T-helper 2 cell treated with Interferon-gamma antibody and Interleukin-4, amounts not matched to agents 5 μg/mL and 100 μg/mL, for 36 hours (primary cell): ENCODE measurements at places on chromosomes 5 and 9.

- no peaks in the 10 kb centered on the region for H3K36me3 ChIP-seq
- H3K27ac ChIP-seq: no peak overlapping the region
- H3K4me1 ChIP-seq: no peaks in the 10 kb centered on the region
- DNase-seq: no peak
- no peaks in the 10 kb centered on the region for H3K27me3 ChIP-seq
- no peak overlapping the region for H3K4me3 ChIP-seq
Observed at GRCh38 chr5:105929858-105930257, 1740.9 kb downstream of the EFNA5 start.

DNA sequence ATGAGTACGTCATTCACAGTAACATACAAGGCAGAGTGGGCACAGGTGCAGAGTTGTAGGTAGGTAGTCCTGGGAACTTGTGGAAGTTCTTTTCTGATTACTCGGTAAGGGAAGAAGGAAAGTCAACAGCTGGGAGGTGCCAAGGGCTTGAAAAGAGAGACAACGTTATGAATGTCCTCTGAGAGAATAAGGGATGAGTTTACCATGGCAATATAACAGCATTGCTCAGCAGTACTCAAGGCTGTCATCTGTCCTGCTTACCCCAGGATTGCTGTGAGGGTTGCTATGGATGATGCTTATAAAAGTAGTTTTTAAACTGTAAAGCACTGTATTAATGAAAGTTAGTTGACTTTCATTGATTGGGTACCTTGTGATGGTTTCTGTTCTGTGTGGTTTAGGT, 369.1 kb upstream of the SGCD start:
- peaks cover 3% of the 10 kb centered on the region for H3K4me1 ChIP-seq
- no peaks in the 10 kb centered on the region for H3K36me3 ChIP-seq
- H3K4me3 ChIP-seq: no peak overlapping the region
- peaks cover 2% of the 10 kb centered on the region for H3K27me3 ChIP-seq

- H3K36me3 ChIP-seq: no peaks in the 10 kb centered on the region
- H3K27me3 ChIP-seq: peaks cover 4% of the 10 kb centered on the region
- H3K4me3 ChIP-seq: no peak overlapping the region
- H3K4me1 ChIP-seq: no peaks in the 10 kb centered on the region
- no peak overlapping the region for H3K27ac ChIP-seq
Observed at GRCh38 chr5:68771732-68772131, 322.1 kb upstream of the SLC30A5 start.

DNA sequence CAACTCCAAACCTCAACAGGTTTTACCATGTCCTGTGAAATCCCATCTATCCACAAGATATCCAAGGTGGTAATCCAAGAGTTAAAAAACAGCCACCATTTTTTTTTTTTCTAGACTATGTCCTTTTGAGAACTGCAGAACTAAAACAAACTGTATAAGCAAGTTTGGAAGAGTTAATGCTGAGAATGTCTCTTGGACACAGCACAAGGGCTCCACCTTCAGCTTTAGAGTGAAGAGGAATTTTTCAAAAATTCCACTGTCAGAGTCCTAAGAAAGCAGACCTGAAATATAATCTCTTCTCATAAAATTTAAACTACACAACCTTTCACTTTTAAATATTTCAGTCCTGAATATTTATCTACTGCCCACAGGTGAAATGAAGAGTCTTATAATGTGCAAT, 167.8 kb upstream of the CCNG1 start:
- no peak overlapping the region for H3K4me3 ChIP-seq
- no peaks in the 10 kb centered on the region for H3K27me3 ChIP-seq
- H3K36me3 ChIP-seq: no peaks in the 10 kb centered on the region
- no peak for DNase-seq

GRCh38 chr5:68839019-68839552, 254.7 kb upstream of the SLC30A5 start:
- H3K27ac ChIP-seq: no peak overlapping the region
- H3K27me3 ChIP-seq: peaks cover 5% of the 10 kb centered on the region
- H3K4me1 ChIP-seq: peaks cover 3% of the 10 kb centered on the region
- H3K4me3 ChIP-seq: no peak overlapping the region
- no peaks in the 10 kb centered on the region for H3K36me3 ChIP-seq
- no peak for DNase-seq

GRCh38 chr9:125825762-125826161, 78.6 kb downstream of the PBX3 start:
- peaks cover 1% of the 10 kb centered on the region for H3K36me3 ChIP-seq
- peaks cover 24% of the 10 kb centered on the region for H3K4me1 ChIP-seq

DNA sequence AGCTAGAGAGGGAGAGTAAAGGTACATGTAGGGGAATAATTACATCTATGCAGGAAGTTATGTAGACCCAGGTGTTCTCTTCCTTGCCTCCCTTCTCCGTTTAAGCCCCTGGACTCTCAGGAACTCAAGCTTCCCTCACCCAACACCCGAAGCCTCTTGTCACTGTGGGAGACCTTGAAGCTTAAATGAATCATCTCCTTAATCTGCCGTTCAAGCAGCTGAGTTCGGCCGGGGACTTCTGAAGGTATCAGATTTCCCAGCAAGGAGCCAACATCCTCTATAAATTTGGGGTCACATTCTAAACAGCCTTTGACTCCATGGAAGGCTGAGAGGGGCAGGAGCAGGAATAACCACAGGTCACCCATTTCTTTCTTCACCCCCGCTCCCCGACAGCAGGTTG, 412 bp downstream of the IZUMO3 start:
- no peaks in the 10 kb centered on the region for H3K36me3 ChIP-seq
- H3K4me1 ChIP-seq: no peaks in the 10 kb centered on the region
- no peaks in the 10 kb centered on the region for H3K27me3 ChIP-seq
- H3K27ac ChIP-seq: no peak overlapping the region

DNA sequence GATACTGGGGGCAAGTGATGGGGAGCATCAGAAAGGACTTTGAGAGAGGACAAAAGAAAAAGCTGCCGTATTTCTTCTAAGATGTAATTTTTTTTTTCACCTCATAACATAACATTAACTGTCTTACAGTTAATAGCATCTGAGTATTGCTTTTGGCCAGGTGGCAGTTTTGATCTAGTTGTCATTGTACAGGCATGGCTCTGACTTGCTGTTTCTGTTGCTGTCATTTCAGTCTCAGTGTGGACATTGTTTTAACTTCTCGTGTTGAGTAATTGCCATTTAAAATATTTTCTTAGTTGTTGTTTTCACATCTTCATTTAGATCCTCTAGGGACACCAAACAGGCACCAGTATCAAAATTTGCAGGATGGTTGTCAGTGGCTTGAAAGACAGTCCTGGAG, 12.4 kb downstream of the SMAD5 start:
- H3K36me3 ChIP-seq: no peaks in the 10 kb centered on the region
- no peak overlapping the region for H3K27ac ChIP-seq
- peaks cover 1% of the 10 kb centered on the region for H3K4me1 ChIP-seq

- no peak overlapping the region for H3K27ac ChIP-seq
- H3K36me3 ChIP-seq: no peaks in the 10 kb centered on the region
Observed at GRCh38 chr9:112905084-112905483, 14.4 kb upstream of the SLC46A2 start.

- H3K4me1 ChIP-seq: peaks cover 18% of the 10 kb centered on the region
- DNase-seq: no peak
- no peak overlapping the region for H3K27ac ChIP-seq
- no peak overlapping the region for H3K4me3 ChIP-seq
- no peaks in the 10 kb centered on the region for H3K27me3 ChIP-seq
Observed at GRCh38 chr5:132681983-132682382, 8.2 kb downstream of the IL4 start.

- DNase-seq: no peak
- H3K4me3 ChIP-seq: no peak overlapping the region
- H3K27ac ChIP-seq: no peak overlapping the region
- peaks cover 8% of the 10 kb centered on the region for H3K27me3 ChIP-seq
Observed at GRCh38 chr9:111836311-111836710, 41.6 kb upstream of the SHOC1 start.

DNA sequence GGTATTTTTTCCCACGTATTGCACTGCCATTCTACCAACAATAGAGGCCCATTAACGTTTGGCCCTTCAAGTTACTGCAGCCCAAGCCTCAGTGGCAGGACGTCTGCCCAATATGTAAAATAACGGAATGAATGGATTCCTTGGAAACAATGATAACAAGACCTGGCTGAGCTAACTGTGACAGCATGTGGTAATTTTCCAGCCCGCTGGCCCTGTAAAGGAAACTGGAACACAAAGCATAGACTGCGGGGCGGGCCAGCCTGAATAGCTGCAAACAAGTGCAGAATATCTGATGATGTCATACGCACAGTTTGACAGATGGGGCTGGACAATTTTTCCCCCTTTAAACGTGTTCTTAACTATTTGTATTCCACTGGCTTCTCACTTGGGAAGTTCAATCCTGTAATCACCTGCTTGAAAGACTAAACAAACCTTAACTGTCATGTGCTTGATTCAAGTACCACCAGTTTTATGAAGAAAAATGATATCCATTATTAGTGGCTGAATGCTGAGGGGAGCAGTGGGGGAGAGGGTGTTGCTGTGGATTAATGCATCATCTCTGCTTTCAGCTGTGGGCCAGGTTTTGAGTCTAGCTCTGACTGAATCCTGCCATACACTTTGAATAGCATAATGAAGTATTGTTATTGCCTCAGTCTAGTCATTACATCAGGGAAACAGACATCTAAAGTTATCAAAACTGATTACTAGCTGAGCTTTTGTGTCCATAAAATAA, 323.9 kb downstream of the TMEM161B start:
- DNase-seq: no peak
- no peaks in the 10 kb centered on the region for H3K36me3 ChIP-seq
- no peak overlapping the region for H3K27ac ChIP-seq
- H3K4me1 ChIP-seq: no peaks in the 10 kb centered on the region
- no peak overlapping the region for H3K4me3 ChIP-seq
- no peaks in the 10 kb centered on the region for H3K27me3 ChIP-seq

- no peaks in the 10 kb centered on the region for H3K27me3 ChIP-seq
- no peak for DNase-seq
- peak overlapping the region; percentile 83 for H3K27ac ChIP-seq
- no peaks in the 10 kb centered on the region for H3K36me3 ChIP-seq
Observed at GRCh38 chr9:72527801-72528195, 6.4 kb downstream of the TMC1 start.

DNA sequence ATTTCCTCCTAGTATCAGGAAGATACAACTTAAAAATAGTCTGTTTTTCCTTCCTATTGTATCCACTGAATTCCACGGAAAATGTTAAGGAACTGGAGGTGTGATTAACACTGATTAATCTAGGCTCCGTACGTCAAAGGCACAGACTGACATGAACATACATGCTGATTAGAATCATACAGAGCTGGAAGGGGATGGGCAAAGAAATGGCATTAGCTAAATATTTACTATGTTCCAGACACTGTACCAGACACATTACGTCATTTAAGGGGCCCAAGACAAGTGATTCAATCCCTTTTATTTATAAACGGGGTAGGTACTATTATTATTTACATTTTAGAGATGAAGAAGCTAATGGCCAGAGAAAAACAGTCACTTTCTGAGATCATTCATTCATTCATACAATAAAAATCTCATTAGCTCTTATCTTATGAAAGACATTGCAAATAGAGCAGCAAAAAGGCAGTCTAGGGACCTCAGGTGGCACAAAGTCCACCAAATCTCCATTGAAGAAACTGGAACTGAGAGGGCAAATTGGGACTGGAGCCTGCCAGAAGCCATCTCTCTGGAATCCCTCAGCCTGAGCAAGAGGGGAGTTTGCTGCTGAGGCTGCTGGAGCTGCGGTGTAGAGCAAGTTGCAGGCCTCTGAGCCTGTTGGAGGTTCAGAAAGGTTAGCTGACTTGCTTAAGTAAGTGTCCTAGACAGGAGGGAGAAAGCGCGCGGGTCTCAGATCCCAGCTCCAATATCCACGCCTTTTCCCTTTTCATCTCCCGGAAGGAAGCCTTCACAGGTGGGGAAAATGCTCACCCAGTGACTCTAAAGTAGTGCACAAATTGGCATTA, 1.6 kb upstream of the TGFBR1 start:
- peak overlapping the region; percentile 92 for H3K27ac ChIP-seq
- peak overlapping the region; percentile 87 for H3K4me3 ChIP-seq
- DNase-seq: no peak
- H3K4me1 ChIP-seq: peaks cover 50% of the 10 kb centered on the region
- peaks cover 2% of the 10 kb centered on the region for H3K27me3 ChIP-seq

GRCh38 chr5:136114414-136115125, 18.1 kb upstream of the SMAD5 start:
- no peak overlapping the region for H3K27ac ChIP-seq
- peaks cover 18% of the 10 kb centered on the region for H3K27me3 ChIP-seq
- H3K36me3 ChIP-seq: no peaks in the 10 kb centered on the region
- H3K4me1 ChIP-seq: no peaks in the 10 kb centered on the region

- H3K4me3 ChIP-seq: no peak overlapping the region
- H3K4me1 ChIP-seq: no peaks in the 10 kb centered on the region
- no peak overlapping the region for H3K27ac ChIP-seq
- DNase-seq: no peak
Observed at GRCh38 chr9:127873886-127874285, 3.6 kb downstream of the AK1 start.

GRCh38 chr9:13613296-13613695, 333.8 kb upstream of the MPDZ start:
- no peaks in the 10 kb centered on the region for H3K36me3 ChIP-seq
- DNase-seq: no peak
- no peak overlapping the region for H3K27ac ChIP-seq

- peaks cover 2% of the 10 kb centered on the region for H3K27me3 ChIP-seq
- H3K4me3 ChIP-seq: no peak overlapping the region
- H3K36me3 ChIP-seq: no peaks in the 10 kb centered on the region
- no peaks in the 10 kb centered on the region for H3K4me1 ChIP-seq
- no peak overlapping the region for H3K27ac ChIP-seq
Observed at GRCh38 chr9:34512131-34513078, 10.4 kb downstream of the ENHO start.

DNA sequence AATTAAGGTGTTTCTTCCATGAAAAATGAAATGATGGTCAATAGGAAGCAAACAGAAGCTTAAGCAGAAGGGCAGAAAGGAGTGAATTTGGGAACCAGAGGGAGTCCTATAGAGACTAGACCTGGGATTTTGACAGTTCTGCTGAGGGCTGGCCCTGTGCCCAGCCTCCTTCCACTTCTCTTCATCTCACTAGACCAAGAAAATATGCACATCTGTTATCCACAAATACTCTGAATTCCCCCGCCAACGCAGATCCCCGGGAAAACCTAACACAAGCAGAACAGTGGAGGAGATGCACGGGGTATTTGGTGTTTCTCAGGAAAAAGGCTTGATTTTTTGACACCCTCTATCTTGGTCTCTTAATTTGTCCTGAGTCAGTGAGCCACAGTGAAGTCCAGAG, 22.7 kb downstream of the GRIA1 start:
- no peaks in the 10 kb centered on the region for H3K27me3 ChIP-seq
- no peak overlapping the region for H3K4me3 ChIP-seq
- no peaks in the 10 kb centered on the region for H3K4me1 ChIP-seq
- no peak overlapping the region for H3K27ac ChIP-seq

DNA sequence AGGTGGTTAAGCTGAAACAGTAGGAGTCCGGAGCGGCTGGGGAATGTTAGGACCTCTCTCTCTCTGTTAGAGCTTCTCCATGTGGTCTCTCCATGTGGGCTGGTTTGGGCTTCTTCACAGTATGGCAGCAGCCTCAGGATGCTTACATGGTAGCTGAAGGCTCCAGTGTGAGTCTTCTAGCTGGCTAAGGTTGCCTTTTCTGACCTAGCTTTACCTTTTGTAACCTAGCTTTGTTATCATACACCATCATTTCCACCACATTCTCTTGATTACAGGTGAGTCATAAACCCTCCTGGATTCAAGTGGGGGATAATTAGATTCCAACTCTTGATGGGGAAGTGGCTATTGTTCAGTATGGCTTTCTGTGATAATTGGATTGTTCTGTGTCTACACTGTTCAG, 98.5 kb downstream of the MTREX start:
- no peak overlapping the region for H3K27ac ChIP-seq
- no peak overlapping the region for H3K4me3 ChIP-seq
- H3K4me1 ChIP-seq: peaks cover 6% of the 10 kb centered on the region
- no peak for DNase-seq

- no peak overlapping the region for H3K4me3 ChIP-seq
- no peak for DNase-seq
- H3K4me1 ChIP-seq: no peaks in the 10 kb centered on the region
- H3K36me3 ChIP-seq: no peaks in the 10 kb centered on the region
- H3K27ac ChIP-seq: no peak overlapping the region
- H3K27me3 ChIP-seq: no peaks in the 10 kb centered on the region
Observed at GRCh38 chr9:136370687-136371532, 2.6 kb downstream of the CARD9 start.
